ENCODE measurements at places on chromosomes 1 and 21.

- no peak for DNase-seq
Measured at GRCh38 chr1:152878042-152878441, at the start of gene SMCP. SMCP (plus strand) TSS chr1:152878322; CDS start chr1:152884423, 6,101 bp downstream.

DNA sequence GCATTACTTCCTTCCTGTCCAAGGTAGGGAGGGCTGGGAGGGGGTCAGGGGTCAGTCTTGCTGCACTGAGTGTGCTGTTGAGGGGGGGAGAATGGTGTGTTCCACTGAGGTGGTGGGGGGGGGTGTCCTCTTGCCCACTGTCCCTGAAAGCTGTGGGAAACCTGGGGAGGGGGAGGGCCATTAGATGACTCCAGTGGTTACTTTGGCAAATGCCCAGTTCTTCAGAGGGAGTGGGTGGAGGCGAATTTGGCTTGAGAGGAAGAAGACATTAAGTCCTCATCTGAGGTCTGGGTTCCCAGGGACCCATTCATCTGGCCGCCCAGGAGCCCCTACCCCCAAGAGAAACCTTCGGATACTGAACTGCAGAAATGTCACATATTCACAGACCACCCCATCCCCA, 36.2 kb downstream of the MEF2D start:
- no peak for DNase-seq

- no peak for DNase-seq
Measured at GRCh38 chr1:90155721-90156487, 161.0 kb downstream of the ZNF326 start.

GRCh38 chr1:148333875-148334338, 149.2 kb downstream of the PPIAL4G start:
- DNase-seq, result no peak

GRCh38 chr1:109850827-109851226, 59.8 kb upstream of the CSF1 start:
- no peak for DNase-seq

DNA sequence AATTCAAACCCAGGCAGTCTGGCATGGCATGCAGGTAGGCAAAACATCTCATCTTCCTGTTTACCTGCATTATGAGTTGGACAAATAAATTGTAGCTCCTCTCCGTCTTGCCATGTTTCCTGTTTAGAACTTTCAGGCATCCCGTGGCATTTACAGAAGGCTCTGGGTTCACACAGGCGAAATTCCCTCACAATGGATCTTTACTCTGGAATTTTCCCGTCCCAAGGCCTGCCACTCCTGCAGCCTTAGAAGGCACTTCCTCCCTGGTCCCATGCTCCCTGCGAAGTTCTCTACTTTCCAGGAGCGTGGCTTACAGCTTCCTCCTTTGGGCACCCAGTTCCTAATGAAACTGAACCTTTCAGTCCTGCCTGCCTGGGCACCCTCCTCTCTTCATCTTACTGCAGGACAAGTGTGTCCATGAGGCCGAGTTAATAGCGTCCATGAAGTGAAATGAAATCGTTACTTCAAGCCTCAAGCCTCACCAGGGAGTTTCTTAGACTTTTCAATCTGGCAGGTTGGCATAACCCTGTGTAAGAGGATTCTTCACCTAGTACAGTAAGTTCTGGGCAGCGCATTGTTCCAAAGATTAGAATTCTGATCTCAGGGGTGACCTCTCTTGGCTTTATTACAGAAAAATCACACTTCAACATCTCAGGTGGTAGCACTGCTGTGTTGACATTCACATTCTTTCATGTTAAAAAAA, 36.8 kb upstream of the AHCYL1 start:
- no peak for DNase-seq

DNA sequence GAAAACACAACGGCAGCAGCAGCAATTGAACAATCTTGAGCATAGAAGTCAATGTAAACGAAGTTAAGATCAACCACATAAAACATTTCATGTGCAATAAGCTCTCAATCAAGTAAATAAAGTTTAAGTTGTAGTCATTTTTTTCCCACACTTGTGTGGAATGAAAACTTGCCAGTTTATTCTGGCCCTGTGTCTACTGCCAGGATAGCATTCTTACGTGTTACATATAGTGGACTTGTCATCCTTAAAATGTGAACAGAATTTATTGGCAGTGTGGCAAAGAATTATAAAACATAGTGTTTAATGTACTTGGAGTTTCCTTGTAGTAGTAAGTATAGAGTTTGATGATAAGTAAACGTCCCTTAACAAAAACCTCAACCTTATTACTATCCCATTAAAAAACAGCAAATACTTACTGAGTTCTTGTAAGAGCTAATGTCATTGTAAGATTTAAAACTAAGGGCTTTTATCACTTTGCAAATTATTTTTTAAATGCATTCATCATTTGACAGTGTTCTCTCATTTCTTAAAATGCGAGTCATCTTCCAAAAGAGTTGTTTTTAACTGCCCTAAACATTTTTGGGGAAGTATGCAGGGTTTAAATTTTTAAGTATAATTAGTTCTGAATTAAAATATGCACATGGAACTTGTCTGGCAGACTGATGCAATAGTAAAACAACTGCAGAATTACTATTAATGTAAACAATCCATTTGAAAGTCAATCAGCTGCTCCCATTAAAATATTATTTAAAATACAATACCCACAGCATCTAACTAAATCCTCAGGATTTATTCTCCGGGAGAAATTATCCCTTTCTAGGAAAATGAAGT, 7.9 kb downstream of the COX20 start:
- DNase-seq, result no peak

GRCh38 chr21:14825514-14825974, 239.3 kb downstream of the NRIP1 start:
- DNase-seq, result no peak

GRCh38 chr1:85628791-85629531, 48.4 kb downstream of the CCN1 start:
- no peak for DNase-seq

GRCh38 chr1:116794804-116795481, 40.7 kb downstream of the CD2 start:
- no peak for DNase-seq

DNA sequence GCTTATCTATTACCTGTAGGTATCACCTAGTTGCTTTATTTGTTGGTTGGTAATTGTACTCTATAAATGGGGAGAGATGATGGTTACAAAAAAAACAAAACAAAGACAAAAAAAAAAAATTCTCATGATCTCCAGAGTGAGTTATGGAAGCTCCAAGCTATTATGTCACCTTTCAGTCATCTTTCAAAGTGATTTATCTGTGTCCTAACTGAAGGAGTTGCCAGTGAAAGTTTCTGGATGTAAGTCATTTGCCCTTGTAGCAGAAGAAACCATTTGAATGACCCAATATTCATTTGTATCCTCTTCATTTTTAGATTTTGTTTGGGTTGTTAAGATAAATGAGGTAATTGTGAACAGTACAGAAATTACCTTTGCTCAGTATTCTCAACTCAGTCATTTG, 3.6 kb downstream of the SLC35F3 start:
- DNase-seq, result no peak

- no peak for DNase-seq
Measured at GRCh38 chr1:50812346-50812745, 147.7 kb downstream of the FAF1 start.

GRCh38 chr1:39250460-39251240, 46.2 kb downstream of the MACF1 start:
- DNase-seq, result no peak

DNA sequence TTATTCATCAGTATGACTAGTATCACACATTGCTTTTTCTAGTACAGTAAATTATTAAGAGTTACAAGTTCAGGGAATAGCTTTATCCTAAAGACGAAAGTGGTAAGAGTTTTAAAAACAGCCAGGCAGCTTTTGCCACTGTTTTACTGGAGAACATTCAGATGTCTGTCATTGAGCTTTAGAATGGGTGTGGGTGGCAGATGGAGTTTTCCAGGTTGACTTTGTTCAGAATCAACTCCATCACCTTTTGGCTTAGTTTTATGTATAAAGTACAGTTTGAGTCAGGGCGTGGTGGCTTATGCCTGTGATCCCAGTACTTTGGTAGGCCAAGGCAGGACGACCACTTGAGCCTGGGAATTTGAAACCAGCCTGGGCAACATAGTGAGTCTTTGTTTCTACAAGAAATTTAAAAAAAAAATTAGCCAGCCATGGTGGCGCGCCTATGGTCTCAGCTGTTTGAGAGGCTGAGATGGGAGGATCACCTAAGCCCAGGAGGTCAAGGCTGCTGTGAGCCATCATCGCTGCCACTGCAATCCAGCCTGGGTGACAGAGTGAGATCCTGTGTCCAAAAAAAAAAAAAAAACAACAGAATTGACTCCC, 29.9 kb upstream of the PLEKHM2 start:
- DNase-seq, result no peak

DNA sequence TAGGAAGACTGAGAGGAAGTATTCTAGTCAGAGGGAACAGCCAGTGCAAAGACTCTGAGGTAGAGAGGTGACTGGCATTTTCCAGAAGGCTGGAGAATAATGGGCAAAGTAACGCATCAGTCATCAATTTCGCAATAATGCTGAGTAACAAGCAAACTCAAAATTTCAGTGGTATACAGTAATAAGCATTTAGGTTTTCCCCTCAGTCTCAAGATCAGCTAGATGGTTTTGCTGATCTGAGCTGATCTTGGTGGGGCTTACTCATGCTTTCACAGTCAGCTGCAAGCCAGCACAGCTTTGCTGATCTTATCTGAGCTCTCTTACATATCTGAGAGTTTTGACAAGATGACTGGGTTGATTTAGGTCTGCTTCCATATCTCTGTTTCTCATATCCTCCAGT, 108.7 kb downstream of the TSEN15 start:
- peak; percentile 4 for DNase-seq

- no peak for DNase-seq
Measured at GRCh38 chr1:212677136-212677535, 22.5 kb downstream of the BATF3 start.

- no peak for DNase-seq
Measured at GRCh38 chr1:119448127-119448511, 33.2 kb downstream of the HSD3B2 start.

GRCh38 chr1:31949862-31950261, 11.7 kb upstream of the PTP4A2 start:
- DNase-seq, result no peak

- no peak for DNase-seq
Measured at GRCh38 chr1:151347523-151348246, 633 bp upstream of the RFX5 start.

DNA sequence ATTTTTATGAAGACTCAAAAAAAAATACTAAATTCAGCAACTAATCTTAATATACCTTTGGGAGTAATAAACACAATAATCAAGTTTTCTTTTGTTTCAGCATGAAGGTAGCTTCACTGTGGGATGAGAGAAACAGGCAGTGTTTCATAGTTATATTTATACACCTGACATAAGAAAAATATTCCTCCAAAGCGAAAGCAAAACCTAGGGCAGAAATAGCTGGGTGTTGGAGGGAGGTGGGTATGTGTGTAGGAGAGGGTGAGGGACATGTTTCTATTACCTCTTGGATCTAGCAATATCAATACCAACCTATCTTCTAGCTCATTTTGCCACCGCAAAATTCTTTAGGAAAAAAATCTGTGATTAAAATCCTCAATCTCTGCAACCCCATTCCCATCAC, 24.9 kb upstream of the MAN1A2 start:
- no peak for DNase-seq

GRCh38 chr1:200866521-200866920, 6.3 kb upstream of the GPR25 start:
- DNase-seq, result no peak

All from CD4-positive, alpha-beta T cell treated with Interleukin-15 for 4 hours (primary cell).